ENCODE measurements at places on chromosomes 6 and 20.

GRCh38 chr6:132065556-132065955 is 114.4 kb upstream of the CCN2 start:
- DNase-seq = no peak

GRCh38 chr20:59845472-59845871 is 88.0 kb downstream of the SYCP2 start:
- no peak for DNase-seq

DNA sequence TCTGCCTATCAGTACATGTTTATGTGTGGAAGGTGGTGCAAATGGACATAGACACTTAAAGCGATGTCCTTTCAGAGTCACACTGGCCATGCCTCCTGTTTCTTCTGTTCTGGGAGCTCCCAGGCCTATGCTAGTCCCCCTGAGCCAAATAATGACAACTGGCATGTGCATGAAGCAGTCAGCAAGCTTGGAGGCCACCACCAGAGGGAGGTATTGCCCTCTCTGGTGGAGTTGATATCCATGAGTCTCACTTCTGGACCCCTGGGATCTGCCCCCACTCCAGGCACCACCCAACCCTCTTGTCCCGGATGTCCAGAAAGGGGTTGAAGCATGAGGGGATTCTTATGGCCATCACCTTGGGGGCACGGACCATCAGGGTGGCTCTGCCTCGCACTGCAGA is 172.2 kb downstream of the AIG1 start:
- no peak for DNase-seq

DNA sequence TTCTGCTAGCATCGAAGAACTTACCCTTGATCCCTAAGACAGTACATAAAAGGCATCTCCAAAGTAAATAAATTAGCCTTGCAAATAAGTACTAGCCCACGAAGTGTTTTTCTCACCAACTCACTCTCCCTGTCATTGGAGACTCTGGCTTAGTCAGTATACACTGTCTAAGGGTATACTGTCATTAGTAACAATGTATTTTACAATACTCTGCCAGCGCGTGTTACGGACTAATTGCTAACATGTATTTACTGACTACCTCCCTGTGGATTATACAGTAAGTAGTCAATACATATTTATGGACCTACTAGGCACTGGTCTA is 72.1 kb downstream of the NFATC2 start:
- DNase-seq = no peak

- no peak for DNase-seq
Observed at GRCh38 chr6:159307246-159307790, 138.1 kb downstream of the FNDC1 start.

GRCh38 chr6:16254535-16254934 is 16.1 kb downstream of the GMPR start:
- DNase-seq = no peak

DNA sequence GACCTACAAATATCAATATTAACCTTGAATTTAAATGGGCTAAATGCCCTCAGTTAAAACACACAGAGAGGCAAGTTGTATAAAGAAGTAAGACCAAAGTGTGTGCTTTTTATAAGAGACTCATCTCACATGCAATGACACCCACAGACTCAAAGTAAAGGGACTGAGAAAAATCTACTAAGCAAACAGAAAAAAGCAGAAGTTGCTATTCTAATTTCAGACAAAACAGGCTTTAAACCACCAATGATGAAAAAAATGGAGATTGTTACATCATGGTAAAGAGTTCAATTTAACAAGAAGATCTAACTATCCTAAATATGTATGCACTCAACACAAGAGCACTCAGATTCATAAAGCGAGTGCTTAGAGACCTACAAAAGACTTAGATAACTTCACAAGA is 741.9 kb upstream of the MARCKS start:
- DNase-seq = no peak

GRCh38 chr6:109000289-109000688 is 94.4 kb downstream of the SESN1 start:
- DNase-seq = no peak

- no peak for DNase-seq
Observed at GRCh38 chr6:140043357-140043756, 668.9 kb upstream of the CITED2 start.

DNA sequence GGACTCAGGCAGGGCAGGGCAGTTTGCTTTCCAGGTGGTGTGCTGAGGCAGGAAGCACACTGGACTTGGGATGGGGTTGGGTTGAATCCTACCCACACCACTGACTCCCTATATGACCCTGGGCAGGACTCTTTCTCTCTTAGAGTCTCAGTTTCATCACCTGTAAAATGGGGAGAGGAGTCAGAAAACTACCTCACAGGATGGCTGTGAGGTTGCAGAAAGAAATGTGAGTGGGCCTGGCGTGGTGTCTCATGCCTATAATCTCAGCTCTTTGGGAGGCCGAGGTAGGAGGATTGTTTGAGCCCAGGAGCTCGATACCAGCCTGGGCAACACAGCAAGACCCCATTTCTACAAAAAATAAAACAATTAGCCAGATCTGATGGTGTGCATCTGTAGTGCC is 67.2 kb downstream of the CD40 start:
- no peak for DNase-seq

DNA sequence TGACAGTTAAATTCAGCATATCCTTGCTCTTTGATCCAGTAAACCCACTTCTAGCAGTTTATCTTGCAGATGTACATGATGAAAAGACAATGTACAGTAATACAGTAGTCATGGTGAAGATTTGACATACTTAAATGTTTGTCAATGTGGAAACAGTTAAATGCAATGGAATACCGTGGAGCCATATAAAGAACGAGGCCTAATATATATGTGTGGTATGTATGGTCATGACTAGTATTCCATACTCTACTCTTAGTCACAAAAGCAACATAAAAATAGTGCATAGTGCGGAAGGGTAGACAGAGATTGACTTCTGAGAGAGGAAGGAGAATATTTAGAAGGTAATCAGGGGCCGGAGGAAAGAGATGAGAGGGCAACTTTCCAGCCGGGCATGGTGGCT is 70.7 kb upstream of the ARMC2 start:
- no peak for DNase-seq

- DNase-seq = no peak
Observed at GRCh38 chr6:12485226-12485764, 195.1 kb downstream of the EDN1 start.

DNA sequence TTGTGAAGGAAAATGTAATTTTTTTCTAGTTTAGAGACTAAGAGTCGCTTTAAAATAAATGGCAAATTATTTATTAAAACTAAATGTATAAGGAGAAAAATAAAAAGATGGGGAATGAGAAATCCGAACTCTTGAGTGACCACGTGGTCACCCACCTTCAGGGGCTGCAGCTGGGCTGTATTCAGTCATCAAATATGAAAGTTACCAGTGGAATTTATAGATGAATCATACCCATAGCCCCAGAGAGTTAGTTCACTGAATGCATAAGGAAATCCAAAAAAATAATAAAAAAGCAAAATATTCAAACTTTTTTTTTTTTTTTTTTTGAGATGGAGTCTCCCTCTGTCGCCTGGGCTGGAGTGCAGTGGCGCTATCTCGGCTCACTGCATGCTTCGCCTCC is 947.7 kb upstream of the ADGRB3 start:
- DNase-seq = no peak

DNA sequence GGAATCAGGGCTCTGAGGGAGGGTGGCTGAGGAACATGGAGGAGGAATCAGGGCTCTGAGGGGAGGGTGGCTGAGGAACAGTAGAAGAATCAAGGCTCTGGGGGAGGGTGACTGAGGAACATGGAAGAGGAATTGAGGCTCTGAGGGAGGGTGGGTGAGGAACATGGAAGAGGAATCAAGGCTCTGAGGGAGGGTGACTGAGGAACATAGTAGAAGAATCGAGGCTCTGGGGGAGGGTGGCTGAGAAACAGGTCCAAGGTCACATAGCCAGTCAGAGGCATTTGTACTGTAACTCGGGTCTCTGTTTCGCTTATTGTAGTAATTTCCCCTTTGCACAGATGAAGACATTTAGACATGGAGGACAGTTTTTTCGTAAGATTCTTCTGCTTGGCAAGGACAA is 164.8 kb downstream of the SOBP start:
- no peak for DNase-seq

GRCh38 chr6:128847431-128848210 is 35.3 kb upstream of the LAMA2 start:
- no peak for DNase-seq

- no peak for DNase-seq
Observed at GRCh38 chr6:1798303-1798964, 188.7 kb downstream of the FOXC1 start.
